NCI-H187 treated with DMSO at 0.1 percent for 48 hours (cell line): ENCODE measurements at places on chromosomes 7 and 10.

DNA sequence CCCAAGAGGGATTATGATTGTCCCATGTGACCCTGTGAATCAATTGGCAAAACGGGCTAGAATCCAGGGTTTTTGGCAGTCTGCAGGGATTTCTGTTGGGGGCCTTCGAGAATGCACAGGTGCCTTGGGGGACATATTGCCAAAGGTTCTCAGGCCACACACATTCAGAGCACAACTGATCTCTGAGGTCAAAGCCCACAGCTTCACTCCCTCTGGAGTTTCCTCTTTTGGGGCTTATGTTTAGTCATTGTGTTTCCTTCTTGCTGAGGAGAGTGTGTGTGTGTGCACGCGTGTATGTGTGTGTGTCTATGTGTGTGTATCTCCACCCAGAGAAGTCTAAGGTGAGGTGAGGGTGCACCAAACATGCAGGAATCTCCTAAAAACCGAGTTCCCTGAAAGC lies 8.8 kb downstream of the PPIF start:
- no peak for DNase-seq

- DNase-seq, result no peak
Measured at GRCh38 chr10:30185916-30186315, 126.5 kb upstream of the JCAD start.

DNA sequence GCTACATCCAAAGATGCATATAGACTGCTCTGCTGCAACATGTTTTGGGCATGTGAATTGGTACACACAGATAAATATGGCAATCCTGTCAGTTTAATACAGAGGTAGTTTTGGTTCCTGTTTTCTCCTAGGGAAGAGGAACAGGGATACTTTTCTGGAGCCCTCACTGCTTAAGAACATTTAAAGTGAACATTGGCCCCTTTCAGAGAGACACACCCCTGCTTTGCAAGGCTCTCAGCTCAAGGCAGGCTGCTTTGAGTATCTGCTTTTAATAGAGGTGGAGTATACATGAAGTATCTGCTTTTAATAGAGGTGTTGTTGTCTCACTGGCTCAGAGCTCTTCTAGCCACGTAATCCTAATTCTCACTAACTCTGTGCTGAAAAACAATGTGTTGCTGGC lies 38.9 kb downstream of the CYP51A1 start:
- no peak for DNase-seq

DNA sequence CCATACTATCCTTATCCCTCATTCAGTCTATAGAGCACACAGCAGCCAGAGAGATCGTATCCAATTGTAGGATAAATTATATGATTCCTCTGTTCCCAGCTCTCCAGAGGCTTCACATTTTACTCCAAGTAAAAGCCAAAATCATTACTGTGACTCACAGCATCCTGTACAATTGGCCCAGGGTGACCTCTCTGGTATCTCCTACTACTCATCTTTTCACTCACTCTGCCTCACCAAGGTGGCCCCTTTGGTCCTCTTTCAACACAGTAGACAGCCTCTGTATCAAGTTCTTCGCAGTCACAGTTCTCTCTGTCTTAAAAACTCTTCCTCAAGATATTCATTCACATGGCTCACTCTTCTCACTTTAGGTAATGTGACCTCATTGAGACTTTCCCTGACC lies 72.6 kb upstream of the LSM8 start:
- no peak for DNase-seq

- no peak for DNase-seq
Measured at GRCh38 chr7:36128448-36129047, 24.5 kb upstream of the EEPD1 start.

DNA sequence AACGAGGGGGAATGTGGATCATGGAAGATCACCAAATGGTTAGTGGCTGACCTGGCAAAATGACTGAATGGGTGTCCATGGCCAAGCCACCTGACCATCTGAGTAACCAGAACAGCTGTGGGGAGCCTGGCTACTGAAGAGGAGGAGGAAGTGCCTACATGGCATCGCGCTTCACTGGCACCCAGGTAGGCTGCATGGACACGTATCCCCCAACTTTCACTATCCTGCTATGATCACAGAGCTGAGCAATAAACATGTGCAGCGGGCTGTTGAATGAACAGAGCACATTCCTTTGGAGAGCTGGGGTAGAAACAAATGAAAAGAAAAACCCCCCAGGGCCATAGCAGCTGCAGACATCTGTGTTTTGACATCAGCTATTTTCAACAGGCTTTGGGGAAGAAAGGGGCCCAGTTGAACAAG lies 6.5 kb downstream of the AKR1B1 start:
- DNase-seq, result no peak
